Mammary epithelial cell (primary cell): ENCODE measurements at places on chromosomes 2 and 18. TPM values are rescaled to one million over a fixed set of nuclear protein-coding genes. Genes with fewer than 3 reads are reported as not detected.

Gene ZNG1B
- 31.6 and 47.4 TPM in 2 replicates for total RNA-seq

DNA sequence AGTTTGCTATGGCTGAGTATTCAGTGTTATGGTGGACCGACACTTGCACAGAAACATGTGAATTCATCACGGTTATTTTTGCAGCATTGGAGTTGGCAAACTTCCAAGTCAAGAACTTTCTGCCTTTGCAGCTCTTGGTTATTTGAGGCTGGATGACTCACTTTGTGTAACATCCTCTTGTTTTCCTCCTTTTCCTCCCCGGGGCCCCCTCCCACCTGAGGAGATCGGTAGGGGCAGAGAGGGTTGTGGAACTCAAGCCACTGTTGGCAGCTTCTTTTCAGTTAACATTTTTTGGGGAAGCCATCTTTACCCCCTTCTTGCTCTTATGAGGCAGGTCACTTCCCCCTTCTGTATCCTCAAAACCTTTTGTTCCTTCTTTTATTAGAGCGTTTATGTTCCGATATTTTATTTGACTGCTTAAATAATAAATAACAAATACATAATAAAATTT is 48.6 kb downstream of the DDX1 start:
- DNase-seq, result peak; percentile 63

DNA sequence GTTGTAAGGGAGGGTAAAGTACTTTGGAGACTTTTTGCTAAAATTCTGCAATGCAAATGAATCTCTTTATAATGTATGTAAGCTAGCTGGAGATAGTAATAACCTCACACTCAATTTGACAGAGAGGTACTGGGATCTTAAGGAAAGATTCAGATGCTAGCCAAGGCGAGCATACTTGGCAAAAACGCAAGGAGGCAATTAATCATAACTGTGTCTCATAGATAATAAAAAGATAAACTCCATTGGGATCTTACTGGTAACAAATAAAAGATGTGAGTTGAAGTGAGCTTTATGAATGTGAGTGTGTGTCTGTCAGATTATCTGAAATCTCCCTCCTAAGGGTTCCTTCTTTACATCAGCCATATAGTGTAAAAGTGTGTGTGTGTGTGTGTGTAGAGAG is 533.0 kb downstream of the TMX3 start:
- DNase-seq, result peak; percentile 4

DNA sequence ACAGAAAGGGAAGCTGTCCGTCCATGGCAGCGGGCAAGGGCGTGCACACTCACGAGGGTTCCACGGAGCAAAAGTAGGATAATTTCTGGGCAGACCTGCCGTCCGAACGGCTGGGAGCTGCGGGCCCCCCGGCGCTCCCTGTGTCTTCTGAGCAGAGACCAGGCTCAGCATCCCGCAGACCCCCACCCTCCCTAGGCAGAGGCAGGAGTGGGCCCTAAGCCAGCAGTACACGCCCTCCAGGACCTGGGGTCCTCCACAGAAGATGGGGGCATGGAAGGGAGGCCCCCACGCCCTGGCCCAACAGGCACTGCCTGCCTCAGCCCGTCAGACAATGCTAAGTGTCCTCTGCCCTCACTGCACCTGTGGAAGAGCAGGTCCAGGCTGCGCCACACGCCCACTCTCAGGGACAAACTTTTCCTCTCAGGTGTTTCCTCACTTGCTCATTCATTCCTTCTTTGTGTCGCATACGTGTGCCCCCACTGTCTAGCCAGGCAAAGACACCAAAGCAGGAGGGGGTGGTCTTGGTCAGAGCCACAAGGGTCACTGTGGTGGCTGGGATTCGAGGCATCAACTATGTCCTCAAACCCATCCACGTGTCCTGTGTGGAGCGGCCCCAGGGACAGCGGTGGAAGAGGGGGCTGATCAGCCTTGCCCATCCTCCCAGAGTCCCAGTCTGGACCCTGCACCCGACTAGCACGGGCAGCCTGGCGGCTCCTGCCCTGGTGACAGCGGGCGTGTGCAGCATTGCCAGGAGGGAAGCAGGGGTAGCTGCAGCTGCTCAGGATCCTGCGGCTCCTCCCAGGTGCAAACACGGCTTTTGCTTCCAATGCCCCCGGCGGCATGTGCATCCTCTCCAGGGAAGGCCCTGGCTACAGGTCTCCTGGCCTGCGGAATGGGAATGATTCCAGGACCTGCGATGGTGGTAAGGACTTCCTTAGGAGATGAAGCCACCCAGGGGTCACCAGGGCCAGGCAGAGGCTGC is 2.4 kb upstream of the GPC1 start:
- no peak for DNase-seq

DNA sequence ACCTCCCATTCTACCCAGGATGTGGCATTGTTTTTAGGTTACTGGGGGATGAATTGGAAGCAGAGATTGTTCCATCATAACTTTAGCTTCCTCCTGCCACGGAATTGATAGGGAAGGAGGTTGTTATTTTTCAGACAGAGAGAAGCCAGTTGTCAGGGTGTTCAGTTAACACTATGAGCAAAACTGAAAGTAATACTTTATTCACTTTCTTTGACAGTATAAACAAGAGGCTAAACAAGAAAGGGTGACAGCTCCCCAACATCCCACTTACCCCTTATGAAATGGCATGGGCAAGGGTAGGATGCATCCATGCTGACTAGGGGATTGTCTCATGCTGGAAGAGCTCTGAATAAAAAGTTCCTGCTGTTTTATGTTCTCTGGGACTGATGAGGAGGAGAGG is 36.4 kb upstream of the GAREM1 start:
- no peak for DNase-seq

Gene CCL20
- total RNA-seq, result 0.88 and 1.2 TPM in 2 replicates

GRCh38 chr2:69170661-69171060 is 157.7 kb downstream of the ANTXR1 start:
- no peak for DNase-seq

DNA sequence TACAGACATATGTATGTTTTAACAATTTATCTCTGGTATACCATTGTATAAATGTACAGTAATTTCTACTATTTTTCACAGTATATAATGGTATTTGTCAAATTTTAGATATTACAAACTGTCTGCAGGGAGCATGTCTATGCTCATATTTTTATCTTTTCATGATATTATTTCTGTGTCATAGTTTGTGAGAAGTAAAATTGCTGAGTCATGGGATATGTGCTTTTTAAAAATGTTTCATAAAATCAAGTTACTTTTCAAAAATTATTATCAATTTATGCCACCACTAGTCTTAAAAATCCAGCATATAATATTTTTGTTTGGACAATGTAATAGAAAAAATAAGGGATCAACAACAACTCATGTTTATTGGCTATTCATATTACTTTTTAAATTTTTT is 9.1 kb upstream of the ZNF804A start:
- no peak for DNase-seq

DNA sequence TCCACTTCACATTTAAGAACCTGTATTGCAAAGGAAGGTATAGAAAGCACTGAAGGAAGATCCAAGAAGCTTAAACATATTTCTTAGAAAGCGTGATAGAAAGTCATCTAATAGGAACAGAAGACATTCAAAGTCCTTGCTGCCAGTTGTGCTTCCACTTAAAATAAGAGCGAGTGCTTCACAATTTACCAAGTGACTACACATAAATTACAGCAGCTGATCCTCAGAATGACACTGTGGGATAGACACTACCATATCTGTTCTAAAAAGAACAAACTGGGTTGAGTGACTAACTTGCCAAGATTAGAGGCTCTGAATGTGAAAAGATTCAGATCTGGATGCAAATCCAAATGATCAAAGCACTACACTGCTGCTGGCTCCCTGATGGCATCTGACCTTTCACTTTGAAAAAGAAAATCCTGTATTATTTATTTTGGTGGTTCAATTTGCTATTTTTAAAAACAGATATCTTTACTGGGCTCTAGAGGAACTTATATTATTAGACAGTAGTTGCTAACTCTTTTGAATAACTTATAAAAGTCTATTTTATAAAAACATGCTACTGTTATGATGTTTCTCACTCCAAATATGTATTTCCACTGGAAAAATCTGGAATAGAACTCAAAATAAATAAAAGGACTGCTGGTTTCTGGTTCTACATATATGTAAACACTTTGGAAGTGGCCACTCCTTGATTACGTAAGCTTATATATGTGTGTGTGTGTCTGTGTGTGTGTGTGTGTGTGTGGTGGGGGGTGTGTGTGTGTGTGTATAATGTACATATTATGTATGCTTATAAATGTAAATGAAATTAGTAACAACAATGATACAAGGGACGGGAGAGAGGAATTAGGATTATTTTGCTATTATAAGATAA is 57.4 kb downstream of the KIDINS220 start:
- no peak for DNase-seq

Gene SERPINB7
- 13.5 TPM for total RNA-seq

Gene CDK15
- total RNA-seq, result 3.5 and 6.1 TPM in 2 replicates

Gene GALNT3
- total RNA-seq, result 61.1 and 68.1 TPM in 2 replicates

DNA sequence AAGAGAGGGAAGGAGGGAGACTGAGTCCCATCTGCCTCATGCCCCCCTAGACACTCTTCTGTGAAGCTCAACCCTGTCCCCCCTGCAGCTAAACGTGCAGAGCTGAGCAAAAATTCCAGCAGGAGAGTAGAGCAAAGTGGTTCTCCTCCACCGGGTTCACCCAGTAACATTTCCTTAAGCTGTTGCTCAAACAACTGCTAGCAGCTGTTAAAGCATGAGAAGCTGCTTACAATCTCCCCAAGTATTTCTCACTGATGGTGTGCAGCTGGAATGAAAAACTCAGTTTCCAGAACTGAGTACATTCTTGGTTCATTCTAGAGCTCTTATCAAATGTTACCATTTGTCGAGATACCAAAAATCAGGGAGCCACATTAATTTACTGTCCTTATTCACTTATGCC is 92.3 kb downstream of the STK39 start:
- no peak for DNase-seq

GRCh38 chr18:416930-417329 is 83.6 kb downstream of the COLEC12 start:
- no peak for DNase-seq

DNA sequence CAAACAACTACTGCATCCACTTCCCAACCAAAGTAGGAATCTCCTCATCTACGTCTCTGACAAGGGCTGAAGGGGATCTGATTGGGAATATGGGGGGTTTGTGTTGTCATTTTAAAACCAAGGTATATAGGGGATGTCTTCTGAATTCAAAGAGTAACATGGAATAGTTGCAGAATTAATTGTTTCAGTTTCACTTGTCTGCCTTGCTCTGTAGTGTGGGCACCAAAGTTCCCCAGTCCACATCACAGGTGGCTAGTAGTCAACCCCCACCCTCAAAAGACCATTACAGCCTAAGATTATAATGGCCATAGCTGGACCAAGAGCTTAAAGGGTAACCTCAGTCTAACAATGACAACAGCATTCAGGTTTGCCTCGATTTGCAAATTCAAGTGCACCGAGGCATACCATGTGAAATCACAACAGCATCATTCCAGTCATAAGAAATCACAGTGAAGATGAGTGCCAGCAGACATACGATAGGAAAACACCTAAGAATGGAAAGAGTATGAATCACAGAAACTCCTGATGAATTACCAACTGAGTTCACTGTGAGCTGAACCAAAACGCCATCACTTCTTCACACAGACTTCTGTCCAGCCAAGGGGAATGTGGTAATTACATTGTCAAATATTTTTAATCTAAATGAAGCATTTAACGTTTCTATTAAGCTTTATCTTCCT is 52.4 kb downstream of the MYO5B start:
- peak; percentile 81 for DNase-seq

- no peak for DNase-seq
Measured at GRCh38 chr2:190655113-190655512, 6.2 kb downstream of the NAB1 start.

- no peak for DNase-seq
Measured at GRCh38 chr2:197711578-197711977, 6.4 kb downstream of the MARS2 start.

DNA sequence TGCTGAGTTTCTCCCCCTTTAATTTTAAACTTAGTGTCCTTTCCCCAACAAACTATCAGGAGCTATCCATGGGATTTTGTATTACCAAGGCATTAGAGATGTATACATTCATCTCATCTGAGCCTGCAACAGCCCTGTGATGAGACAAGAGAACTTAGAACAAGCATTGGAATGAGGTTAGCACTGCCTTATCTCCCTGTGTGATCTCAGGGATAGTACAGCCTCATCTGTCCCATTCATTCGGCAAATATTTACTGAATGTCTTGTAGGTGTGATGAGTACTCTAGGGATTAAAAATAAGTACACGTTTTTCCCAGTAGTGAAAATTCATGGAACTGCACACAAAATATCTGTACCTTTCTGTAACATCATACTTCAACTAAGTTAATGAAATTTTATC is 45.6 kb downstream of the PAIP2B start:
- peak; percentile 51 for DNase-seq

Gene SANBR
- total RNA-seq, result 11.8 TPM

GRCh38 chr2:226660526-226660925 is 139.1 kb downstream of the IRS1 start:
- peak; percentile 9 for DNase-seq

GRCh38 chr2:215937190-215937589 is 76.2 kb downstream of the MREG start:
- peak; percentile 32 for DNase-seq

DNA sequence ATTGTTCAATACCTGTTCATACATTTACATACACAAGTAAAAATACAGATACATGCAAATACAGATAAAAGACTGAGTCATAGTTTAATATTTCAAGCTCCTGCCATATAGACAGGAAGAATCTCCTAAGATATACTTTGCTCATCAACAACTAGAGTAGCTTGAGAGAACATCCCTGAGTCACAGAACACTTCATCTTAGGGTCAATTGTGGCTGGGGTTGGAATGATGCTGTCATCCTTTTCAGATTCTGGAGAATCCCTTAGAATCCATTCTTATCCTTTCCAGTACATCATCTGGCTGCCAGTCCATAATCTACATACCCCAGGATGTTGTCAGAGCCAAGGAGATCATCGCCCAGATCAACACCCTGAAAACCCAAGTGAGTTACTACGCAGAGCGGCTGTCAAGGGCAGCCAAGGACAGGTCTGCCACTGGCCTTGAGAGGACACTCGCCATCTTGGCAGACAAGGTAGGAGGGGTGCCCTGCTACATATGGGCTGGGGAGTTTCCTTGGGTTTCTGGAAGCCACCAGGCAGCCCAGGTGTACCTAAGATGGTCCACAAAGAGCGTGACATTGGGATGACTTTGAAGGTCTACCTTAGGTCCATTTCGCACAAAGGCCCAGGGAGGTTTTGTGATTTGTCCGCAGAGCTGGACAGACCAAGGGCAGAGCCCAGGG is 55.7 kb downstream of the COA5 start:
- no peak for DNase-seq

Gene SLC38A11
- not detected for total RNA-seq
